ENCODE measurements at places on chromosomes 5 and 9.

DNA sequence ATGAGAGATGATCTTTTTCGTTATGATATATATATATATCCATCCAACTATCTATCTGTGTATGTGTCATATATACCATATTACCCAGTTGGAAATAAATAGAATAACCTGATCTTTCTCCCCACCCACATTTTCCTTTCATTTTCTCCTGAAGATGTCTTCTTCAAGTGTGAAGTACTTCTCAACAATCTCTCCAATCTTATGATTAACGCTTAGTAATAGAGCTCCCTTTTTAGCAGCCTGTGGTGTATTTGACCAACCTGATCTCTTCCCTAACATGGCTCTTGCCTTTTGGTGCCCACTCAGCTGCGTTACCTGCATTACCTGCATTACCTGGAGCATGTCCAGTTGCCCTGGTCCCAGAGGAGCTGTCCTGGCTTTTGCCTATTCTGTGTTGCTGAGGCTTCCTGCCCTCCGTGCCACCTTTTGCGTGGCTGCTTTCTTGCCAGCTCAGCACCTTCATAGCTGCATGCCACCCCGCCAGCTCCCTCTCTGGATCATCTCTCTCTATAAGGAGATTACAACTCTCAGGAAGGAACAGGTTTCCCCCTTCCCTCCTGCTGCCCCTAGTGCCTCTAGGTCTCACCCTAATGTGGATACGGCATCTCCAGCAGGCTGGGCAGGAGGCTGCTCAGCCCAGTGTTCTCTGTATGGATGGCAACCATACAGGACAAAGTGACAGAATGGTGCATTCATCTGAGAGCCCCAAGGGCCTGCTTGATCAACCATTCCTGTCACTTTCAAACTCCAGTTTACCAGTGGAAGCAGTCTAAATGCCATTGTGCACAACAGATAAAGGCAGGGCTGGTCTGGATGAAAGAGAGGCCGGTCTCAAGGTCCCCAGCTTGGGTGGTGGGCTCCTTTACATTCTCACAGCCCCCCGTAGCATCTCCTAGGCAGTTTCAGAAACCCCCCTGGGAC lies 126.7 kb downstream of the GADD45G start:
- no peak for DNase-seq

- no peak for DNase-seq
Observed at GRCh38 chr9:121573717-121574485, 74.3 kb upstream of the GGTA1 start.

DNA sequence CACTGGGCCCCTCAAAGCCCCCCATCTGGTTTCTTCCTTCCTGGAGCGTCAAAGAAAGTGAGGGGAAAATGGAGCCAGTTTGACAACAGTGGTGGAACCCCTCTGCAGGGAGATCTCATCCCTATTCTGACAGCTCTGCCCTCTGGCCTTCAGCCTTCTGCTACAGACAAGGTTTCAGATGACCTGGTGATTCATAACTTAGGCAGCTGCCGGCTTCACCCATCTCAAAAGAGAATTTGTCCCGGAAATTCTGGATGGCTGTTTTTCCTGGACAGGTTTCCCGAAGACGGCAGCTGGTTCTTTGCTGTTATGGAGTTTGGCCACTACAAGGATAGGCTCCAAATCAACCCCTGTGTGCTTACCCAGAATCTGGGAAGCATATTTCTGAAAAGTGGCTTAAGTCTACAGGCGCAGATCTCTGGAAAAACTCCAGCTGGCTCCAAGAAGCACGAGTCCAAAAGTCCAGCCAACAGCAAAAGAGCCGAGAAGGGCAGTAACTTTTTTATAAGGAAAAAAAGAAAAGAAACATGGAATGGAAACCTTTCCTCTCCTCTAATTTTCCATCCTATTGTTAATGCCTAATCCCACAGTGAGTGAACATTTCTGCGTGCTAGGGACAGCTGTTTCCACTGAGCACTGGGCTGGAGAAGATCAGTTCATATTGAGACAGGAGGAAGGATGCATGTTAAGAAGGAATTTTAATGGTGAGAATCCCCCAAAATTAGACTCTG lies 54.5 kb downstream of the ZNF366 start:
- DNase-seq, result peak; percentile 96

DNA sequence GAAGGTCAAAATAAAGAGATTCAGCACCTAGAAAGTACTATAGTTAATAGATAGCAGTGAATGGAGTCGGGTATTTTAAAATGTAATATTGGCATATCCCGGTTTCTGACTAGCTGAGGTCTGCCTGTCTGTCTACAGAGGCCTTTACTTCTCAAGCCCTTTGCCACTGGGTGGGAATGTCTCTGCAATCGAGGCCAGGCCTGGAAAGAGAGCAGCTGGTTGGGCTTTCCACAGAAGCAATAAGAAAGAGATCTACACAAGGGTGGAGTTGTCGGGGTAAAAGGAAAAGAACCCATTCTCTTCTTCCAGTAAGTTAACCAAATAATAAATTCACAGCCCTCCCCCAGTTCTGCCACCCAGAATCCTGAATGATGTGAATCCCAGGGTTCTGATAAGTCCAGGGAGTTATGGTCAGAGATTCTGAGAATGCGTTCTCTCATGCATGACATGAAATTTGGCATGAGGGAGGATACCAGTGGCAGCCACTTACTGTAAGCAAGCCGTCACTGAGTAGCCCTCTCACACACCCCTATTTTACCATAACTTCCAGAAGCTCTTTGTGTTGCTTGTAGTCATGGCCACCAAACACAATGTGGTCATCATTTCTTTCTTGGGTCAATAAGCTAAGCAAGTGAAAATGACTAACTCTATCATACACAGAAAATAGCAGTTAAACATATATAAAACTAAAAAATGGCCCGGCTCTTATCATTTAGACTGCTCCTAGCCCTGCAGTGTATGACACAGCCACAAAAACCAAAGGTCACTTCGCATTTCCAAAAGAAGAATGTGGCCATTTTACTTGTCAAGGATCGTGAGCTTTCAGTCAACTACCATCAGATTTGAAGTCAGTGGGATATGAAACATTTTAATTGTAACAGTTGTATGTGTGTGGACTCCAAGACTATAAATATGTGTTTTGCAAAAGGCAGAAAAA lies 185.0 kb downstream of the GLIS3 start:
- DNase-seq, result peak; percentile 31

DNA sequence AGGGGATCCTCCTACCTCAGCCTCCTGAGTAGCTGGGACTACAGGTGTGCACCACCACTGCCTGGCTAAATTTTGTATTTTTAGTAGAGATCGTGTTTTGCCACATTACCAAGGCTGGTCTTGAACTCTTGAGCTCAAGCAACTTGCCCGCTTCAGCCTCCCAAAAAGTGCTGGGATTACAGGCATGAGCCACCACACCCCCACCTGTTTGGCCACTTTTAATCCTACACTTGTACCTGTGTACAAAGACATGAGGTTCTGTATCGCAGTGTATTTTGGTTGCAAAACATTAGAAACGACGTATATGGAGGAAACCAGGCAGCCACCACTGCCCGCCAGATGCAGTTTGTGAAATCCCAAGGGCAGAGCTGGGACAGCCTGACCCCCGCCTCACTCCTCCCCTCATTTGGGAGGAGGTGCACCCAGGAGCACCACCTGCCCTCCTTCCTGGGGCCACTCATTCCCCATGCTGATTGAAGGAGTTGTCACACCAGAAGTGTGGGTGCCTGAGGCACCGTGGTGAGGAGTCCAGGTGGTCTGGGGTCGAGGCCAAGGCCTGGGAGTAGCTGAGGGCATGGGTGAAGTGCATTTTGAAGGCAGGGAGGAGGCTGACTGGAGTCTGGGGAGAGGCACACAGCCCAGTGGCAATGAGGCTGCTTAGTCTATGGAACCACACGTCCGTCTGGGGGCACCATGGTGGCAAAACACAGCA lies 39.3 kb upstream of the OLFM1 start:
- no peak for DNase-seq

GRCh38 chr5:93191035-93191817 lies 389.8 kb downstream of the NR2F1-AS1 start:
- DNase-seq, result no peak

GRCh38 chr9:5633243-5633642 lies 4.3 kb downstream of the RIC1 start:
- DNase-seq, result no peak

GRCh38 chr9:70947086-70947485 lies 174.3 kb downstream of the TRPM3 start:
- DNase-seq, result no peak

DNA sequence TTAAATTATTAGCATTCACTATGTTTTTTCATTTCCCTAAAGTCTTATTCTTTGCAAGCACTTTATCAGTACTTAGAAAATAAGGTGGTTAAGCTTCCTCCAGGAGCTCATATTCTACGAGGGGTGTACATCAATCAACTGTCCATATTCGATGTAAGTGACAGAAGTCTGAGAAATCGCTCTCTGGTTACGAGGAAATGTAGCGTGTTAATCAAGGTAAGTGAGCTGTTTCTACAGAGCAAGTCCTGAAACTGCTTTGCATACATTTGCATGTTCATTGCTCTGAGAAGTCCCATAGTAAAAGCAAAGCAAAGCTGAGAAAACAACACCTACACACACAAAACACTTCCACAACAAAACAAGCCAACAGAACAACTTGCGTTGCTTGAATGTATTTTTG lies 893.9 kb upstream of the DMAC1 start:
- no peak for DNase-seq

- no peak for DNase-seq
Observed at GRCh38 chr5:76765249-76765648, 49.3 kb downstream of the F2R start.

DNA sequence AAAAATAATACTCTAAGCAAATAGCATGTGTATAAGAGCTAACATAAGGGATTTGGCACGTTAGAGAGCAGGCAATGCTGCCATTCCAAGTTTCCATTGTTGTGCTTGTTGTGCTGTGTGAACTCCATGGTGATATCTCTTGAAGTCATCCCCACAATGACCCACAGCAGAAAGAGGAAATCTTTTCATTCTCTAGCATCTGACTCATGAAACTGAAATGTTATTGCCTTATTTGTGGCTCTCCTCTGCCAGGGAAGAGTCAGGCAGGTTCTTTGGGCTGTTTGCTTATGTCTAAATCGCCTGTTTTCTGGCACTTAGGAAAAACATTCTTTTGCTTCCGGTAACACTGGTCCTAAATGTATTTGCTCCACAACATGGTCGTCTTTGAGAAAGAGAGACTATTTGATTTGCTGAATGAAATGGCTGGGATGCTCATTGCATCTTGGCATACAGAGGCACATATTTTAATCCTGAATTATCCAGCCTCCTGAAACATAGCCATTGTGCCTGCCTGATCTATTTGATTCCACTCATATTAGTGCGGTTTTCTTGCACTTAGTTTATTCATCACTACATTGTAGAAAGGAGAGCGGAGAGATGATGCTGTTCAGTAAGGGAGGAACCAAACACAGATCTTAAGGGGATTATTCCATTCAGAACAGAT lies 188.8 kb downstream of the CSNK1G3 start:
- peak; percentile 96 for DNase-seq

- peak; percentile 58 for DNase-seq
Observed at GRCh38 chr5:136089791-136090190, 42.9 kb upstream of the SMAD5 start.

DNA sequence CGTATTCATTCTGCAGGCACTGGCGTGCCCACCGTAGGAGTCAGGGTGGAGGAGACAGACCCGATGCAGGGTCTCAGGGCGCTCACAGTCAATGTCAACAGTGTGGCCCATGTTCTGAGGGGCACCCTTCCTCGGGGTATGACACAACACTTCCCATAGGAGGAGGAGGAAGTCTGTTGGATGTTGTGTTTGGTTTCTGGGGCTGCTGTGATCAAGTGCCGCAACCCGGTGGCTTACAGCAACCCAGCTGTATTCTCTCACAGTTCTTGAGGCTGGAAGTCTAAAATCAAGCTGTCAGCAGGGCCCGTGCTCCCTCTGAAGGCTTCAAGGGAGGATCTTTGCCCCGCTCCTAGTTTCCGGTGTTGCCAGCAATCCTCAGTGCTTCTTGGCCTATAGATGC lies 5.6 kb upstream of the HNRNPAB start:
- DNase-seq, result no peak

DNA sequence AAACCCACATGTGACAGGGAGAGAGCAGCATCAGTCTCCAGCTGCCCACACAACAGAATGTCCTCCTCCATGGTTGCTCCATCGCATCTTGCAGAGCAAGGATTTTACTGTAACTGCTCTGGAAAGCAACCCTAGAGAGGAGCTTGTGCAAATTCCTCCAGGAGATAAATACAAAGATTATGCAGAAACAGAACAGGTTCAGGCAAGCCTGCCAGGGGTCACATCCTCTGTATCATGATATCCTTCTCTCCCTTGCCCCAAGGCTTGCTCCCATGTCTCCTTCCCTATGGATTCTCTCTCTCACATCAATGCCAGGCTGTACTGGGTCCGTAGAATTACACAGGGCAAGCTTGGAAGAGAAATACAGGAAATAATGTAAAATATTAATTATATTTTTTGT lies 226.0 kb downstream of the MPDZ start:
- DNase-seq, result no peak

DNA sequence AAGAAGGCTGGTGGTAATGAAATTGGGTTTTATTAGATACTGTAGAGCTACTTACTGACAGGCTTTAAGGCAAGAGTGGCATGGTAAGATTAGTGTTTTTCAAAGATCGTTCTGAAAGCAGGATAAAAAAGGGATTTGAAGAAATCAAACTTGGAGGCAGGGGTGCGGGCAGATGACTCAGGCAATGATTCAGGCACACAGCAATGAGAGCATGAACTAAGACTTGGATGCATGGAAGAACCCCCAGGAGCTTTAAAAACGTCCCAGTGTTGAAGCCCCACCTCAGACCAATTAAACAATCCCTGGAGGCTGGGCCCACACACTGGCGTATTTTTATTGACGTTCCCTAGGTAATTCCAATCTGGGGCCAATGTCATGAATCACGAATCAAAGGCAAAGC lies 102.5 kb downstream of the SREK1 start:
- no peak for DNase-seq

GRCh38 chr9:22682961-22683699 lies 236.5 kb downstream of the DMRTA1 start:
- DNase-seq, result no peak

GRCh38 chr9:136963341-136963740 lies 11.3 kb downstream of the LCN12 start:
- no peak for DNase-seq

DNA sequence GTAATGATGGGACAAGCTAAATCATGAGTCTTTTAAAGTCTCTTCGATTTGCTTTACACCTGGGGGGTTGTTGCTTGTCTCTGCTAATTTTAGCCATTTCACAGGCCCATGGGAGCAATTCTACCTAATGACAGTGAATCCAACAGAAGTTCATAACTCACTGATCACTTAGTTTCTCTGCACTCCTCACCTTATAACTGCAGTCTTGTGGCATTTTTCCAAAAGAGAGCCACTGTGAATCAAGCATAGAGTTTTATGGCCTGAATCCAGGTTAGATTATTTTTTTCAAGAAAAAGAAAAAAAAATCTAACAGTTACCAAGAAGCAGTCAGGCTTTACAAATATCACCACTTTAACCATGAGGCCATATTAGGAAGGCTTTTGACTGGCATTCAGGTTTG lies 1.5 kb upstream of the IL7R start:
- no peak for DNase-seq

Data from lung microvascular endothelial cell (primary cell).